ENCODE measurements at places on chromosomes 2 and 18.

DNA sequence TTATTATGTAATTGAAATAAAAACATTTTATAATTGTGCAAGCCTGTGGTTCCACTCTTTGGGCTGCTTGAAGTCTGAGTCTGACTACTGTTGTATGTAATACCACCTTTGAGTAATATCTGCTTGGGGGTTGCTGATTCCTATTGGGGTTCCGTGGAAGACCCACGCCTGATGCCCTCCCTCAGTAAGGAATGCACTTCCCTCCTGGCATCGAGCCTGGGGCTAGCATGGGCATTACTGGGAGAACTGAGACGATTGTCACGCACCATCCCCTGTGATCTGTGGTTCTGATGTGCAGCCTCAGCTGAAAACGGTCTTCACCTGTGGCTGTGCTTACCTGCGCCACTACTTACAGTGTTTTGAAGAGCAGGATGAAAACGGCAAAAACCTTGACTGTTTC is 32.7 kb upstream of the RBM44 start:
- DNase-seq, result no peak

DNA sequence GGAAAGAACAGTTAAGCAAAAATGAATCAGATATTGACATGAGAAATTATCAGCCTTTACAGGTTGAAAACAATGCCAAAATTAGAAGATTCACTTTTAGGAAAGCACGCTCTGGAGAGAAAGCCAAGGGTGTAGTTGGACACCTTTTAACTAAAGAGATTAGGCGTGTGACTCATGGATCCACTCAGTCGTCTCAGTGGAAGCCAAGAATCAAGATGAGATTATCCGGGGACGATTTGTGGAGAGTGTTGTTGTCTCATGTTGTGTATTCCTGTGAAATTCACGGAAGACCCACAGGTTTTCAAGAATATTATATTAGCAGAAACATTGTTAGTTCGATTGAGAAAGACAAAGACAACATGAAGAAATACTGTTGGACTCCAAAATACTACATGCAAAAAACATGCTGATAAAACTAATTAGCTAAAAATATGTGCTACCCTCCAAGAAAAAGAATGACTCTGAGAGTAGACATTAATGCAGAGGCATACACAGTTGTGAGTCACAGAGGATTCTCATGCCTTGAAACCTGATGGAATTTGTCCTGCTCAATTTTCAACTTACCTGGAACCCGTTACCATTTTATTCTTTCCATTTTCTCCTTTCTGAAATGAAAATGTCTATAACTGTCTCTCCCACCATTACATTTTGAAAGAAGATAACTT is 192.1 kb upstream of the RND3 start:
- no peak for DNase-seq

- DNase-seq, result no peak
Measured at GRCh38 chr2:216578325-216578724, 54.9 kb upstream of the IGFBP2 start.

DNA sequence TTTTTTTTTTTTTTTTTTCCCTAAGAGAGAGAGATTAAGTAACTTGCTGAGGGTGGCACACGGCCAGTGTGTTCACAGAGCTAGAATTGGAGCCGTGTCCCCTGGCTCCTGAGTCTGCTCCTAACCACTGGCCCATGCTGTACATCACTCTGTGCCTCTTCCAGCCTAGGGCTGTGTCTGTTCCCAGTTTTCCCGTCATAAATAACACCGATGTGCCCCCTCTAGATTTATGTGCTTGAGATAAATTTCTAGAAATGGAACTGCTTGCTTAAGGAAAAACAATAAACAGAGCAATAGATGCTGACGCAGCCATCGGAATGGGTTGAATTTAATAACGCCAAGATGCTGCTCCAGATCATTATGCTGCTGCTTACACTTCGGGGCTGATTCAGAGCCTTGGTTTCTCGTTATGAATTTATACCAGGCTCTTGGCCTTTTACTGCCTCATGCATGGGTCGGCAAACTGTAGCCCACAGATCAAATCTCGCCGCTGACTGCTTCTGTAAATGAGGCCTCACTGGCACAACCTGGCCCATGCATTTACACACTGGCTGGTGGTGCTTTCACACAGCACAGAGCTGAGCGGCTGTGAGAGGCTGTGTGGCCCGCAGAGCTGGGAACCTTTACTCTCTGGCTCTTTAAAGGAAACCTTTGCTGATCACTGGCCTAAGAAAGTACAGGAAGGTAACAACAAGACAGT is 58.1 kb downstream of the NDUFA10 start:
- DNase-seq, result no peak

DNA sequence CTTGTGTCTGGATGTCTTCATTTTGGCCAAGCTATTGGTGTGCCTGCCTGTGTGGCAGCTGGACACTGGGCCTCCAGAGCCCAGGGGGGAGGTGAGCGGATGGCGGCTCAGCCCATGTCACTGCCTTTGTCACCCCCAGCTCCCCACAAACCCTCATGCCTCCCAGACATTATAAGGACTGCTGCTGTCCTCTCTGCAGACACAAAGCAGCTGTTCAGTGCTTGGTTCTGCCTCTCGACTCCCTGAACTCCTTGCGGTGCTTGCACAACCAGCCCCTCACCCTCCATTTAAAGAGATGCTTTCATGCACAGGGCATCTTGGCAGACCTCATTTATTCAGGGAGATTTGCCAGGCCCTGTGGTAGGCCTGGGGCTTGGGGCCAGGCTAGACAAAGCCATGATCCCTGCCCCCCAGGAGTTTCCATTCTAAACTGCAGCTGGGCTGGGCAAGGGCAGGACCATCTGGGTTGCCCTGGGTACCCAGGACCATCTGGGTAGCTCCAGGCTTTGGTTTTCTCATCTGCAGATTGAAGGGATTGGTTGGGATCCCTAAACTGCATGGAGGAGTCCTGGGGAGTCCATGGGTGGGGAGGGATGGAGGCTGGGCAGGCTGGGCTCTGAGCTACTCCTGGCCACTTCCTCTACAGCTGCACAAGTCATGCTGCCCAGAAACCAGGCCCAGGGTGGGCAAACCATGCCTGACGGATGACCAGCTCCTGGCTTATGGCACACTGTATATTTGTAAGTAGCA is 168.5 kb downstream of the CELF4 start:
- no peak for DNase-seq

DNA sequence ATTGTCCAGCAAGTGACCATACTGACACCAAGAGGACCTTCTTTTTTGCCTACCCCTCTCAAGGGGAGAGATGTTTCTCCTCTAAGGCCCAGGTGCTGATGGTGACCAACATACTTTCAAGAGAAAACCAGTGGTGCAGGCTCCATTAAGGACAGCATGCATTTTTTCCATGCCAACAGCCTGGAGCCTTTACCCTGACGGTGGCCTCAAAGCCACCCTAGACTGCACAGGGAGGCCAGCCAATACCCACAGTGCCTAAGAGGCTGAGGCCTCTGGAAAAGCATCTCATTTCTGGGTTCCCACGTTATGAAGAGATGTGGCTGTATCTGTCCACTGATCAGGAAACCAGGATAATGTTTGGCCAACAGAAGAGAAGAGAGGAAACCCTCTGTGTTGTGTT is 19.3 kb downstream of the SPRED2 start:
- no peak for DNase-seq

DNA sequence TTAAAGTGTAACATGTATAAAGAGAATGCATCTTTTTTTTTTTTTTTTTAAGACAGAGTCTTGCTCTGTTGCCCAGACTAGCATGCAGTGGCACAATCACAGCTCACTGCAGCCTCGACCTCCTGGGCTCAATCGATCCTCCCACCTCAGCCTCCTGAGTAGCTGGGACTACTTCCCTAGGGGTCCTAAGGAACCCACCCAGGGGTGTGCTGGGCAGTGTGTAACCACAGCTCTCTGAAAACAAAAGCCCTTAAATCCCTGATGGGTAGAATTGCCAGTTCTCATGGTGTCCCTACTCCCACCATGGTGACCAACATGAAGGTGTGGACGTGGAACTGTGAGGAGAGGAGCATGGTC is 105.6 kb upstream of the ST3GAL5 start:
- no peak for DNase-seq

GRCh38 chr18:77622009-77622692 is 372.5 kb downstream of the GALR1 start:
- DNase-seq, result no peak

- no peak for DNase-seq
Measured at GRCh38 chr2:86338778-86339295, 1.4 kb upstream of the REEP1 start.

DNA sequence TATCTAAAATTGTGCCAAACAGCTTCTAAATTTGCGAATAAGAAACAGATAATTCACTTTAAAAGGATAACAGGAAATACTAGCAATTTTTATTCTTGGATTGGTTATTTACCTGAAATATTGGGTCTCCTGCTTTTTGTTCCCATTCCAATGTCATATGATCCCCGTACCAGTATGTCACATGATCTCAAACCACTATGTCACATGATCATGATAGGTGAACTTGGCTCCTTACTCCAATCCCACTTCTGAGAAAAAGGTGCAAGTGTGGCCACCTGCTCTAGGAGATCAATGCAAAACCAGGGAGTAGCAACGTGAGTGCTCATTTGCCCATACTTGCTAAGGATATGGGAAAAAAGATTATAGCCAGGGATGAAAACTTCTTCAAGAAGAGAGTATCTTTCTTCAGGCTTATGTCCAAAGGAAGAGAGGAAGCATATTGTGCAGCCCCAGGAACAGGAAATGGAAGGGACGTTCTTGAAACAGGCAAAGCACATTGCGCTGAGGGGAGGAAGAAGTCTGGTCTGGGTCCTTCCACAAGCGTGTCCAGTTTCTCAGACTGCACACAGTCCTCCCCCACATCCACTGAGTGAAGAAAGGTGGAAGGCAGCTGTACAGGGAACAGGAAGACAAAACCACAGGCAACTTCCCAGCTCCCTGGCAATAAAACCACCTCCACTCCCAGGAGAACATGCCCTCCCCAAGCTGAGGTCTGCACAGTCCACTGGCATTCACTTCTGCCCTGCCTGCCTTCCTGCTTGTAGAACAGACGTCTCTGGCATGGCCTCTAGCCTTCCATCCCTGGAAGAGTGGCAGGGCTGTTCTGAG is at the start of gene LYG2:
TSS of gene LYG2 (minus strand) at position 176 of the 828 bp plus-strand sequence. CDS start 1,406 bp downstream, outside the sequence.
- DNase-seq, result no peak

DNA sequence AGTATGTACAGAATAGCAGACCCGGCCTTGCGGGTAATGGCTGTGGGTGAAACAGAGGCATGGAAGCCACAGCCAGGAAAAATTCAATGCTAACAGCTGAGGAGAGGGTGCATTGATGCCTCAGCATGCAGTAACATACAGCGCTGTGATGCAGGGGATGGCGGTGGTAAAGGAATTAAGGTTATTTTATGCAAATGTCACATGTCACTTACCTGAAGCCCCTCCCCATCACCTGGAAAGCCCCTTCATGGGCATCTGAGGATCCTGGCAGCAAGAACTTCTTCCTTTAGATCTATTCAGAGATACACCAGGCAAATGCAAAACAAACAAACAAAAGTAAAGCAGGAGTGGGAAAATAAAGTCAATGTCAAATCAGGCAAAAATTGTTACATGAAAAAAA is 1.7 kb upstream of the SP110 start:
- no peak for DNase-seq

- no peak for DNase-seq
Measured at GRCh38 chr2:29351248-29351647, 236.0 kb downstream of the CLIP4 start.

- DNase-seq, result no peak
Measured at GRCh38 chr18:59276047-59276446, 2.8 kb upstream of the RAX start.

GRCh38 chr2:205053827-205054410 is 508.6 kb downstream of the PARD3B start:
- no peak for DNase-seq

DNA sequence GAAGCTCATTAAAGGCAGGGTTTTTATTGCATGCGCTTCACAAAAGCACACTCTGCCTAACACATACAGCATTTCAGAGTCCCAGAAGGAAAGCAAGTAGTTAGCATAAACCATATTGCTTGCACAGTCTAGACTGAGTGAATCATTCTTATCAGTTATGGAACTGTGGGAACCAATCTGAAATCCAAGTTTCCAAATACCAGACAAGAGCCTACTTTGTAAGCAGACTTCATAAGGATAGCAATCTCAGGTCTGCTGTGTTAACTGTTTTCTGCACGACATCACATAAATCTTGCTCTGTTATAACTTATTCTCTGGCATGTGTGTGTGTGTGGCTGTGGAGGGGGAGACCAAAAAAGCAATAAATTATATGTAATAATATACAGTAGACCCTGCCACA is 608.1 kb upstream of the REG3G start:
- no peak for DNase-seq
